ENCODE measurements at places on chromosomes 12 and 14.

GRCh38 chr12:65756956-65757511 lies 67.2 kb upstream of the HMGA2 start:
- DNase-seq, result peak; percentile 8

- DNase-seq, result no peak
Measured at GRCh38 chr14:61403411-61403810, 82.0 kb downstream of the PRKCH start.

- no peak for DNase-seq
Measured at GRCh38 chr12:78204926-78205325, 374.2 kb downstream of the NAV3 start.

GRCh38 chr12:5715021-5715420 lies 230.0 kb downstream of the ANO2 start:
- no peak for DNase-seq

DNA sequence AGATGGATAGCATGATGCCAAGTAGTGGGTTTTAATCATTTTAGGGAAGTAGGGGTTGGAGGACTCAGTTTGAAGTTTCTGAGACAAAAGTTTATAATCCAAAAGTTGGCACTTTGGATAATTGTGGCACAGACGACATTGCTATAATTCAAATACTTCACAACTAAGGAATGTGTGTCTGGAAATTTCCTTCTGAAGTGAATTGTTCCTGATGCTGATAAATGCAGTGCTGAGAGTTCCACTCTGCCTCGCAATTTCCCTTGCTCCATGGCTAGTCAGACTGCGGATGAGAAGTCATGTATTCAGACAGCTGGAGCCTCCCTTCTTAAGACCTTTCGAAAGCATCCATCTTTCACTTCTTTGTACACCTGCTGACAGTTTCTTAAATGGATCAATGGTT lies 393.3 kb upstream of the PRICKLE1 start:
- no peak for DNase-seq

- no peak for DNase-seq
Measured at GRCh38 chr12:50538182-50538581, 33.4 kb downstream of the DIP2B start.

- DNase-seq, result peak; percentile 82
Measured at GRCh38 chr12:109863847-109864712, 16.3 kb downstream of the GLTP start.

DNA sequence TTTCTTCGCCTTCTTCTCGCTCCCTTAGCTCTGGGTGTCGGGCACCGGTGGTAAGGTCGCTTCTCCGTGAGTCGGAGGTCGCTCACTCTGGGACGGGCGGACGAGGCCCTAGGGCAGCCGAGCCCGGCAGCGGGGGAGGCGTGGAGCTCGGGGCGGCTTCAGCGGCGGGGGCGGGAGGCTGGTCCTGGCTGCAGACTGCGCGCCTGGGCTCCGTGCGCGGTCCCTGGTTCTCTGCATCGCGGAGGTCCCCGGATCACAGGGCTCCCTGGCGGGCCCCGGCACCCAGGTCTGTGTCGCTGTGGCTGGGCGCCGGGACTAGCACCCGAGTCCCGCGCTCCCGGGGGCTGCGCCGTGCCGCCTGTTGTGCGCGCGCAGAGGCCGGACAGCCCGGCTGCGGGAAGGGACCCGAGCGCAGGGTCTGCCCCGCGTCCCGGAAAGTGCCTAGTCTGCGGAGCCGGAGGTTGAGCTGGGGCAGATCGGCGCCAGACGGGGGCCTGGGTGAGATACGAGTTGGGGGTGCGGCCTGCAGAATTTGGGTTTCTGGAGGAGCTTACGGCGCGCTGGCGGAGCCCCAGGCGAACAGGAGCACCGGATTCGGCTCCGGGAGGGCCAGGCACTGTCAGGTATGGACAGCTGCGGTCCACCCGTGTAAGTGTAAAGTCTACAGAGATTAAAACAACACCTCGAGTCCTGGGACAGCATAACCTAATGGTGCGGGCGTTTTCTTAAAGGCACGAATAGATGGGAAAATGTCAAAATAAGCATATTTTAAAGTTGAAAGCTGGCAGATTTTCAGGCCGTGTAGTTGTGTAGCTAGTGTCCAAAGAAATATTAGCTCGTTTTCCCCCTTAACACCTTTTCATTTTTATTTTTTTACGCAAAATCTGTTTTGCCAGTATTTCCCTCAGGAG lies 713 bp downstream of the FRMD6 start:
- no peak for DNase-seq
